Stimulated activated CD4-positive, alpha-beta T cell treated with anti-CD3 and anti-CD28 coated beads, Interleukin-1b, Interleukin-23, amount 100 ng/mL, for 1 hour (primary cell): ENCODE measurements at places on chromosomes 2 and 18.

DNA sequence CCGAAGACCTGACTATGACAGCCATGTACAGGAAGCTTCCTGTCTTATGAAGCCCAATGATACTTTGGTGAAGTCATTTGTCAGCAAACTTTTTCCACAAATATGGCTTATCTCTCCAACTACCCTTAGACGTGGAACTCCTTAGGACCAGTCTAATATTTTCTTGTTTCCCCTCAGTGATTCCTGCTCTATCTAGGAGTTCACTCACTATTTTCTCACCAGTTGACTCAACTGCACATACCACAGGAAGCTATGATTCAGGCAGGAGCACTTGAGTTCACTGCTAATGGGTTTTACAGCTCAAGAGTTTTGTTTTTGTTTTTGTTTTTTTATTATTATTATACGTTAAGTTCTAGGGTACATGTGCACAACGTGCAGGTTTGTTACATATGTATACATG, 109.3 kb downstream of the ANTXR1 start:
- no peak for DNase-seq

DNA sequence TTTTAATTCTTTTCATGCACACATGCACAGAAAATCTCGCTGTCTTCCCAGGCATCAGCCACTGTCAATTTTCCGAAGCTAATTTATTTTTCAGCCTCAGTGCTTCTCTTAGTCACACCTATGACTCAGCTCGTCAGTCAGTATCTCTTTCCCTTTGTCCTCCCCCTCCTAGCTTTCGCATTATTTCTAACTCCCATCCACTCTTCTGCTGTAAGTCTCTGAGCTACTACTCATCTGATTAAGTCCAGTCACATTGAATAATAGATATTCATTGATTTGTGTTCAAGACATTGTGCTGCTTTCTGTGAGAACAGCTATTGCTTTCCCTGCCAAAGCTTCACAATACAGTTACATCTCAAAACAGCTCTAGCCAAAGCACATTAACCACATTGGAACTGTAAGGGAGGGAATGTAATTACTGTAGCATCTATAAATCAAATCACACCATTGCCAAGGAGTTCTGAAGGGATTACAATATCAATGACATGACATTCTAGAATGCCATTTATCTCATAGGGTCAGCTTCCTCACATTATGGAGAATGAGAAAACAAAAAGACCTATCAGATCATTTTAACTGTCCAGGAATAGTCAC, 89.4 kb downstream of the SCN3A start:
- DNase-seq, result no peak

- DNase-seq, result no peak
These were observed 4.7 kb downstream of the DSEL start for GRCh38 chr18:67511840-67512239.

GRCh38 chr2:9089831-9090230, 86.3 kb upstream of the MBOAT2 start:
- DNase-seq, result no peak
